ENCODE measurements at places on chromosomes 16 and 17. TPM values are rescaled to one million over a fixed set of nuclear protein-coding genes. Genes with fewer than 3 reads are reported as not detected.

GRCh38 chr17:1036845-1037237 lies 39.9 kb downstream of the TIMM22 start:
- H3K27ac ChIP-seq = no peak overlapping the region
- H3K27me3 ChIP-seq = no peaks in the 10 kb centered on the region
- H3K4me3 ChIP-seq = no peak overlapping the region
- H3K36me3 ChIP-seq = peaks cover 8% of the 10 kb centered on the region
- no peaks in the 10 kb centered on the region for H3K4me1 ChIP-seq

DNA sequence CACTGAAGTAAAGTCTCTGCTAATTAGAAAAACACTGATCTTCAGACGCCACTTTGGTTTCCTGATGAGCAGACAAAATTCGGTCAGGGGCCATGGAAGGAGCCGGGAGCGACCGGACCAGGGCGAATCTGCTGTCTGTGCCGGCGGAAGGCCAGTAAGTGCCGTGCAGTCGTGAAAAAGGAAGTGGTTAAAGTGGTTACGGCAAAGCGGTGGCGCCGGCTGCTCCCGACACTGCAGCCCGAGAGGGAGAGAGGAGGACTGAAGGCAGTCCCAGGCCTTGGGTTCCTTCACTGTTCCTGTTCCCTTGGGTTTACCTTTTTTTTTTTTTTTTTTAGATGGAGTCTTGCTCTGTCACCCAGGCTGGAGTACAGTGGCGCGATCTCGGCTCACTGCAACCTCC lies 17.3 kb upstream of the HEXD start:
- no peaks in the 10 kb centered on the region for H3K27me3 ChIP-seq
- H3K4me1 ChIP-seq = peaks cover 13% of the 10 kb centered on the region
- peak overlapping the region; percentile 87 for H3K27ac ChIP-seq
- peaks cover 15% of the 10 kb centered on the region for H3K36me3 ChIP-seq

PRAC1 gene
- total RNA-seq = not detected

HOXB2 gene
- total RNA-seq = 20.0 TPM

- no peak overlapping the region for H3K4me3 ChIP-seq
- no peaks in the 10 kb centered on the region for H3K4me1 ChIP-seq
- H3K27me3 ChIP-seq = peaks cover 3% of the 10 kb centered on the region
- no peak for DNase-seq
- no peaks in the 10 kb centered on the region for H3K36me3 ChIP-seq
Observed at GRCh38 chr16:54798267-54798666, 132.4 kb upstream of the IRX5 start.

All from activated naive CD8-positive, alpha-beta T cell treated with anti-CD3 and anti-CD28 coated beads, Interleukin-2, amount 10 ng/mL, durations not matched to agents 7 days and 5 days (primary cell).